CD4-positive, alpha-beta T cell (primary cell): ENCODE measurements at places on chromosomes 2 and 18. TPM values are rescaled to one million over a fixed set of nuclear protein-coding genes. Genes with fewer than 3 reads are reported as not detected.

- no peak for DNase-seq
These were observed 38.0 kb downstream of the KIF5C start for GRCh38 chr2:148913061-148913460.

GRCh38 chr2:125901278-125901677 lies 754.7 kb upstream of the GYPC start:
- DNase-seq = no peak

GRCh38 chr2:239801404-239802184 lies 223.5 kb downstream of the NDUFA10 start:
- no peak for DNase-seq

GRCh38 chr2:231769170-231770136 lies 11.6 kb downstream of the PDE6D start:
- no peak for DNase-seq

The MC5R gene
- not detected for total RNA-seq

GRCh38 chr2:29731948-29732347 lies 189.4 kb downstream of the ALK start:
- DNase-seq = no peak

DNA sequence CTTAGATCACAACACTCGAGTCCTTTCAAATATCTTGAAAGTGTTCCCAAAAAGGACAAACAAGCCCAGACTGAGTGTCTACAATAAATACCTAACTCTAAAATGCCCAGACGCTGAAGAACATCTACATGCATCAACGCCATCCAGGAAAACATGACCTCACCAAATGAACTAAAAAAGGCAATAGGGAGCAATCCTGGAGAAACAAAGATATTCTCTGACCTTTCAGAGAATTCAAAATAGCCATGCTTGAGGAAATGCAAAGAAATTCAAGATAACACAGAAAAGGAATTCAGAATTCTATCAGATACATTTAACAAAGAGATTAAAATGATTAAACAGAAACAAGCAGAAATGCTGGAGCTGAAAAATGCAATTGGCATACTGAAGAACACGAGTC lies 61.2 kb upstream of the CHN1 start:
- DNase-seq = no peak

The TEKT4 gene
- total RNA-seq = not detected

The PDK1 gene
- 30.0 TPM for total RNA-seq

DNA sequence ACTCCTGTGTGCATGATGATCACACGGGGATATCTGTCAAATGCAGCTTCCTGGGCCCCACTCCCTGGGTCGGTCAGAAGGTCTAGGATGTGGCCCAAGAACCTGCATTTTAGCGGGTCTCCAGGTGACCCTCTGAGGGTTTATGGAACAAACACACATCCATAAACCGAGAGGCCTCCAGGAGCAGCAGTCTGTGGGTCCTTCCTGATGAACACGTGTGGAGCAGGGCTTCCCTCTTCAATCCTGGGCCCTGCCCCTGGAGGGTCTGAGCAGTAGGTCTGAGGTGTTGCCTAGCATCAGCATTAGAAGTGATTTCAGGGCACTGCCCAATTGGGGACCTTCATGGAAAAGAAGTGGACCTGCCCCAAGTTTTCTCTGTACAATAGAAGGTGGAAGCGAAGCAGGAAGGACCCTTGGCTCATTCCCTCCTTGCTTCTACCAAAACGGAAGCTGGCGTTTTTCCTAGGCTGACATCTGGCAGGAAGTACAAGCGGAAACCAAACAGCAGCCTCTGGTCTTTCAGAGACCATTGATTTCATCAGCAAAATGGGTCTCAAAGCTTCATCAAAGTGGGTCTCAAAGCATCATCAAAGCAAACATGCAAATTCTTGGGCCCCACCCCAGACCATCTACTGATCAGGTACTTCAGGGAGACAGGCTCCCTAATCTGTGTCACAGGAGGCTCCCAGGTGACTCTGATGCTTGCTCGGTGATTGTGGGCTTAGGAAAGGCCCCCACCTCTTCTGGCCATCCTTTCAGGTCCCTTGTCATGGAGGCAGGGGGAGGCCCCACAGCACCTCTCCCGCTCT lies 30.7 kb downstream of the INO80C start:
- DNase-seq = no peak

GRCh38 chr2:6506361-6506794 lies 359.3 kb downstream of the CMPK2 start:
- DNase-seq = no peak
